ENCODE measurements at places on chromosomes 6 and 20.

GRCh38 chr6:107731422-107732319 lies 92.4 kb downstream of the SCML4 start:
- no peak for DNase-seq

- no peak for DNase-seq
These were observed 220.3 kb upstream of the LRFN2 start for GRCh38 chr6:40807484-40807883.

GRCh38 chr6:30357678-30358540 lies 13.0 kb downstream of the RPP21 start:
- peak; percentile 60 for DNase-seq

- DNase-seq = no peak
These were observed 99.5 kb downstream of the CD164 start for GRCh38 chr6:109282756-109283155.

DNA sequence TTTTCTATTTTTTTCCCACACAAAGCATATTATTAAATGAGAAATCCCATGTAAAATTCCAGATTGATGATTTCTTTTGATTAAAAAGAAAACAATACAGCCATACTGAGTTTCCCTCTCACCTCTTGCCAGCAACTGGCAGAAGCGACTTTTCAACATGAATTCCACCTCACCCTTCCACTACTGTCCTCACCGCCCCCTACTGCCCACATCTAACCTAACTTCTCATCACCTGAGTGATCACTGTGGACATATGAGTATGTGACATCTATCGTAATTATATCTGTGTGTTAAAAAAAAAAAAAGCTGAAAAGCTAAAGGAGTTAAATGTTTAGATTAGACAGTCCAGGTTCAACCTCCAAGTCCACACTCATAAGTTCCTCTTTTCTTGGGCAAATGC lies 528.6 kb downstream of the PRKN start:
- no peak for DNase-seq

- DNase-seq = no peak
These were observed 45.4 kb downstream of the SLC24A3 start for GRCh38 chr20:19257865-19258264.

GRCh38 chr6:115947966-115948541 lies 112.6 kb downstream of the FRK start:
- DNase-seq = no peak

DNA sequence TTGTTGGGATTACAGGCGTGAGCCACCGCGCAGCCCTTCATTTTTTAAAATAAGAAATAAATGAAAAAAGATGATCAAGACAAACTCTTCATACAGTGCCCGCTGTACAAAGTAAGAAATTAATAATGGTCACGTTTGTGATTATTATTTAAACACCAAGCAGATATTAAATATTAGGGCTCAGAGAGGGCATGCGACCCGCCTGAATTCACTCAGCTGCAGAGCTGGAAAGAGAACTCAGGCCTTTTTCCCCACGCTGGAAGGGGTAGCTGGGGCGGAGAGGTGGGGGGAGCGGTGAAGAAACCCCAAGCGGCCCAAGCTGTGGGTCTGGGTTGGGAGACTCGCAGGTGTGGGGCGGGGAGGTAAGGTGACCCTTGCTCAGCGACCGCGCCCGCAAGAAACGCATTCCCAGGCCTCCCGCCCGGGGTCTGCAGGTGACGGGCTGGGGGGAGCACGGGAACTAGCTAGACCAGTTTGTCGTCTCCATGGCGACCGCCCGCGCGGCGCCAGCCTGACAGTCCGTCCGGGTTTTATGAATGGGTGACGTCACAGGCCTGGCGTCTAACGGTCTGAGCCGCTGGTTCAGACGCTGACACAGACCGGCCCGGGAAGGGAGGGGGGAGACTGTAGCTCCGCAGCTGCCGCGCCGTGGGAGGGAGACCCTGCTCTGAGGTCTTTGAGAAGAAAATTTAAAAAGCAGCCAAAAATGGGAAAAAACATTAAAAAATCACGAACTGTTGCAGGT lies 1.1 kb upstream of the ID1 start:
- DNase-seq = peak; percentile 92

DNA sequence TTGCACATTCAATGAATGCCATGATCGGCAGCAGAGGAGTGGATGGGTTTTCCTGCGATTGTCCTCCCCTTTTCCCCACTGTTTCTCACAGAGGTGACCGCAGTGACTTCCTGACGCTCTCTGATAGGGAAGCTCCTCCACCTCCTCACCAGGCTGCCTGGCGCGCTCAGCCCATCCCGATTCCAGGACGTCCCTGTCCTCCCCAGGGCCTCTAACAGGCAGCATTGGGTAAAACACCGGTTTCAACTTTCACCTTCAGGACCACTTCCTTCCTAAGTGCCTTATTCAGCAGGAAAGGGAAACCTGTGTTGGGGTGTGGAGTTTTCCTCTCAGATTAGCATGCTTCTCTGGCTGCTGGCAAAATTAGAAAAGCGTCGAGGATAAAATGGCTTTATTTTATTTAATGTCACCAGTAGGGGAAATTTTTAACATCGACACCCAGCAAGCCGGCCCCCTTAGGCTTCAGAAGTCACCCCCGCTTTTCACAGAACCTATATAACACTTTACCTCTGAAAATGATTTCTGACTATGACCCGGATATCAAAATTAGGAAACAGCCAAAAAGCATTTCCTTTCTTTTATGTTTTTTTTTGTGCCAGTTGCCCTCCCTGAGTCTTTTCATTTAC lies 570.4 kb upstream of the GJE1 start:
- no peak for DNase-seq

GRCh38 chr6:15989397-15989796 lies 139.5 kb upstream of the MYLIP start:
- no peak for DNase-seq

DNA sequence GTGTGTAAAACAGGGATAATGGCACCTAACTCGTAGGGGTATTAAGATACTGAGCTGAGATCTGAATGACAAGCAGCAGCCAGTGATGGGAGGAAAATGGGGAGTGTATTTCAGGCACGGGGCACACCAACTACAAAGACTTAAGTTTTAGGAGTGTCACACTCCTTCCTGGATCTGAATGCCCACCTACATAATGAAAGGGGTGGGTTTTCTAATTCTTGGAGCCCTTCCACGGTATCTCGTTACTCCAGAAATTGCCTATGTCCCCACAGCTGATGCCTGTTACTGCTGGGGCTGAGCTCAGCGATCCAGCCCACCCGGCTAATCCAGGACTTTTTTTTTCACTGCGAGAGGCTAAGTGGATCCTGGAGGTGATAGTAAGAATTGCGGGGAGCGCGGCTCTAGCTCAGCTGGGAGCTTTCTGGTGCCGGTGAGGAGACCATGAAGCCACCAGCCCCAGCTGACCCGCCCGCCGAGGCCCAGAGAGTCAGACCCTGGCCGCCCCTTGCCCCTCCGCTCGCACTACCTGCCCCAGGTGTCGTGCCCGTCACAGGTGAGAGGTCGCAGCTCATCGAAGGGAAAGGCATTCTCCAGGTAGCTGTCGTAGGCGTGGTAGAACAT lies 727 bp downstream of the EDEM2 start:
- peak; percentile 70 for DNase-seq

DNA sequence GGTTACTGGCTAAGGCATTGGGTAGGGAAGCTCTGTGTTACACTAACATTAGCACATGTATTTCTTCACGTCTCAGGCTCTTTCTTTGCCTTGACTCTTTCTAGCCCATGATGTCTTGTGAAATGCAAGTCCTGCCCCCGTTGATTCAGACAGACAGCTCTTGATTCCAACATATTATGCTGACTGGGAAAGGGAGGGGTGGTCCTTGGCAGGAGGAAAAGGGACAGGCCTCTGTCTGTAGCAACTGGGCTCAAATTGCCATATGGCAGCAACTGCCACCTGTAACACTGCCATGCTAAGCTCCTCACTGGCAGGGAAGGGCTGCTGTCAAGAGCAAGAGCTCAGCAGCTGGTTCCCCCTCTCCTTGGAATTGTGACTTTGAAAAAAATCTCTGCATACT lies 5.7 kb upstream of the KCNK15 start:
- no peak for DNase-seq

DNA sequence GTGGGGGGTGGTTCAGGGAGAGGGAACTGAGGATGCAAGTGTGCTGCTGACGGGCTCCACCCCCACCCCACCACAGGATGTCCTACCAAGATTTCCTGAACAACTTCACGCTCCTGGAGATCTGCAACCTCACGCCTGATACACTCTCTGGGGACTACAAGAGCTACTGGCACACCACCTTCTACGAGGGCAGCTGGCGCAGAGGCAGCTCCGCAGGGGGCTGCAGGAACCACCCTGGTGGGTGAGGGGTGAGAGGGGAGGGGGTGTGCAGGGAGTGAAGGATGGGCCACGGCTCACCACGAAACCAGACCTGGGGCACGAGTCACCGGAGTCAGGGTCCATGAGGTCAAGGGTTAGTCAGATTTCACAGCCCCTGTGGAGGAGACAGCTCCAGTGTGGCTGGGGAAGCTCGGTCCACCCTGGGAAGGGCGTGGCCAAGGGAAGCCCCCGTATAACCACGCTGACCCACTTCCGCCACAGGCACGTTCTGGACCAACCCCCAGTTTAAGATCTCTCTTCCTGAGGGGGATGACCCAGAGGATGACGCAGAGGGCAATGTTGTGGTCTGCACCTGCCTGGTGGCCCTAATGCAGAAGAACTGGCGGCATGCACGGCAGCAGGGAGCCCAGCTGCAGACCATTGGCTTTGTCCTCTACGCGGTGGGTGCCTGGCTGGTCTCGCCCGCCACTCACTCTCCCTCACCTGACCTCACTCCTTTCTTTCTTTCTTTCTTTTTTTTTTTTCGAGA lies 18.3 kb downstream of the CAPN11 start:
- no peak for DNase-seq

GRCh38 chr6:114735025-114735735 lies 392.4 kb upstream of the HS3ST5 start:
- DNase-seq = no peak

GRCh38 chr6:43969158-43969981 lies 157.9 kb downstream of the MRPL14 start:
- DNase-seq = no peak

DNA sequence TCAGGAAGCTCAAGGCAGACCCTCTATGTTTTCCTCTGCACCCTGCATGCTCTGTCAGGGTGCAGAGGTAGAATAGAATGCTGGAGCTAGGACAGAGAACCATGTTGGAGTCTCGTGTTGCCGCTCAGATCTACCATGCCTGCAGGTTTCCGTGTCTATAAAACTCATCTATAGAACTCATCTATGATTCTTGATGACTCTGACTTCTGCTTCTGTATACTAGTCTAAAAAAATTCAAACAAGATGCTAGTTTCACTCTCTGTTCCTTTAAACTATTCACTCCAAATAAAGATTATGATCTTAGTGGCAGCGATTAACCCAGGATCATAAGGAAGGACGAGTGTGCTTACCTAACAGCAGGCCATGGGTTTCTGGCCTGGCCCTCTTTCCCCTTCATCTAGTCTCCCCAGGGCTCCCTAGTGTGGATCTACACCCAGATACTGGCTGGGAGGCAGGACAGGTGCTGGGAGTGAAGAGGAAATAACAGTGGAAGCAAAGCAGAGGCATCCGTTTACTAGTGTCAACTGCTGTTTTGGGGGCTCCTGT lies 162.7 kb upstream of the SUPT3H start:
- no peak for DNase-seq

DNA sequence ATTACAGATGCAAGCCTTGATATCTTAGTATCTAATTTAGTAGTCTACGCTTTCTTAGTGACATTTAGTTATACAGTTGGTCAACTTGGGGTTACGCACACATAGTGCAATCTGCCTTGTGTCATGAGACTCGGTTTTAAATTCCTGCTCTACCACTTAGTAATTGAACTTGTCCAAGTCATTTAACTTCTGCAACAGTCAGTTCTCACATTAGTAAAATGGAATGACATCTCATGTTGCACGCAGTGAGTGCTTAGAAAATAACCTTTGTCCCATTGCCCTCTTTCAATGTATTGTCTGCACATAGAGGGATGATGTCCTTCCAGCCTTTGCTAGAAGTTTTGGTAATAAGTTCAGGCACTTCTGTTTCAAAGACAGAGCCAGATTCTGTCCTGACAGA lies 48.6 kb downstream of the TMEM170B start:
- DNase-seq = no peak

- no peak for DNase-seq
These were observed 467.9 kb downstream of the PHF3 start for GRCh38 chr6:64103480-64103879.

DNA sequence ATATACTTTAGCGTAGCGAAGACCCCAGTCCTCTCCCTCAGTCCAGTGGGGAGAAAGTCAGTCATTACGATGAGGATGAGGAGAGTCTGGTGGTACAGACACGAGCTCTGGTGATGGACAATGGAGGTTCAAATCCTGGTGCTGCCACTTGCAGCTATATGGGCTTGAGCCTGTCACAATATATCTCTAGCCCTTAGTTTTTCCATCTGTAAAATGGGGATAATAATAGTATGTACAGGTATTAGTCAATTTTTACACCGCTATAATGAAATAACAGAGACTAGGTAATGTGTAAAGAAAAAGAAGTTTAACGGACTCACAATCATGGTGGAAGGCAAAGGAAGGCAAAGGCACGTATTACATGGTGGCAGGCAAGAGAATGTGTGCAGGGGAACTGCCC lies 237.9 kb downstream of the BCAS1 start:
- no peak for DNase-seq

- no peak for DNase-seq
These were observed 72.5 kb upstream of the SULF2 start for GRCh38 chr20:47857569-47858464.

DNA sequence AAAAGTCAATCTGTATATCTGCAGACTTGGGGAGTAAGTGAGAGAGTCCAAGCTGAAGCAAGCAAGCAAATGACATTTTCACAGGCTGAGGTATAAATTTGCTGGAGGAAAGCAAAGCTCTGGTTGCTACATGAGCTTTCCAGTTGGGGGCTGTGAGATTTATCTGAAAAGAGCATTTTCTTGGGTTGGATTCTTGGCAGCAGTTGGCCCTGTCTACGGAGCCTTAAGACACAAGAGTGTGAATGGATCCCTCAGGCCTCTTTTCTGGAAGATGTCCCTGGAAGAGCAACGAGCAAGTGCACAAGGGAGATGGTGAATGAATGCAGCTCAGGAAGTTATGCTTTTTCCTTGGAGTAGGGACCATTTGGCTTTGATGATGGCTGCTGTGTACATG lies 30.8 kb downstream of the ISM1 start:
- no peak for DNase-seq

DNA sequence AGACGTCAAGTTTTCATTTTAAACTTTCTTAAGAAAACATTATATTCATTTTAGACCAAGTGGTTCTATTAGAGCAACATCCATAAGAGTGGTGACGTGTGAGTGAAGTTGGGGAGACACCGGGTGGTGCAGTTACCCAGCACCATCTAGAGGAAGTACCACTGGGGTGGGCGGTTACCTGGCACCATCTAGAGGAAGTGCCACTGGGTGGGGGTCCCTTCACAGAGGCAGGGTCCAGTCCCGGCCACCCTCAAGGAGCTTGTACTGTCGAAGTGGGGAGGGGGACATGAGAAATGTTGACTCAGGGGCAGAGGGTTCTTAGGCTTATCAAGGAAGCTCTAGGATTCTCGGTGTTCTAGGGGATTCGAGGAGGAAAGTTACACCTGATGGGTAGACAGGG lies 26.2 kb downstream of the PHACTR3 start:
- DNase-seq = no peak

- peak; percentile 30 for DNase-seq
These were observed 171.4 kb downstream of the MYLK4 start for GRCh38 chr6:2579241-2579761.

GRCh38 chr20:43781215-43781614 lies 54.4 kb upstream of the GTSF1L start:
- no peak for DNase-seq
